Body of pancreas (tissue), 4 donors: ENCODE measurements at places on chromosomes 7 and 10. TPM values are rescaled to one million over a fixed set of nuclear protein-coding genes. Genes with fewer than 3 reads are reported as not detected.

DNA sequence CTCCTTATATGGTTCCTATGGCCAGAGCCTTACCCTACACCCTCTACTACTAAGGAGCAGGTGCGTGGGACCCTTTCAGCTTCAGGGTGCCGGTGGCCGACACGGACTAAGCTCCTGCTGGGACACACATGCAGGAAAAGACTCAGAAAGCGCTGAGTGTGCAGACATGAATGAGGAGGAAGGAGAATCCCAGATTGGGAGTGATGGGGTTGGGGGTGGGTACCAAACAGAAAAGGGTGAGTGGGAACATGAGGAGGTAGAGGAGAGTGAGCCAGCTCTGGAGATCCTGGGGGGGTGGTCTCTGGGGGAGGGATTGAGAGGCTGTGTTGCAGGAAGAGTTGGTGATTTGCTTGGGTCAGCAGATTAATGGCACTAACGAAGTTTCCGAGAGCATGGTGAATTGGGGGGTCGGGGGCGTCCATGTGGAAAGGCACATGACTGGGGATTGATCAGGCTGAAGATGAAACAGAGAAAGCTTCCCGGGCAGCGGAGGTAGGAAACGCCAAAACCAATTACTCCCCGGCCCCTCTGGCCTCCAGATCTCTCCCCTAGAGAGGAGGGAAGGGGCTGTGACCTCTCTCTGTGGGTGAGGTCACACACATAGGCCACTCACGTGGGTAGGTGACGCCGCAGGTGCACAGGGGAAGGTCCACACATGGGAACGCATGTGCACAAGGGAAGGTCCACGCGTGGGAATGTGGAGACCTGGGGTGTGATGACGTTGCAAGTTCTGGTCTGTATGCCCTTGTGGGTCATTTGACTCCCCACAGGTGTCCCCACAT is 37.9 kb upstream of the SLF2 start:
- DNase-seq, result no peak

DNA sequence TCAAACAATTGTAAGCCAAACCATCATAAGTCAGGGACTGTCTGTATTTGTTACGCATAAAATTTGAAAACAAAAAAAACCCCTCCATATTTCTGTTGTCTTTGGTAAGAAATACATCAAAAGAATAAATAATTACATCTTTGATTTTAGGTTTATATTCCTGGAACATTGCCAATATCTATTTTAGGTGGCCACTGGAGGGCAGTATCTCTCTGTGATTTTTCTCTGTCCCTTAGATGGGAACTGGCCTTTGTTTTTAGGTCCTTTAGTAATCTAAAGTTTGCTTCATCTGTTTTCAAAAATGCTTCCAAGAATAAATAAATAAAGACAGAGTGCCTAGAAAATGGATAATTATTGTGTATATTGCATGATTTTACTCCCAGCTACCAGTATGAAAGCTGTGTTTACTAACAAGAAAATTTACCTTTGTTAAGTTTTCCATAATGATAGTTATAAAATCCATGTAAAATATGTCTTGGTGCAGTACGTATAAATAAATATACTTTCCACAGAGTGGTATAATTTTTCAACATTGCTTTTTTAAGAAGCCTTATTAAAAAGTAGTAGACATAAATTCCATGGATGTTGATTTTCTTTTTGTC is 64.2 kb downstream of the PHYHIPL start:
- DNase-seq, result peak; percentile 11

DNA sequence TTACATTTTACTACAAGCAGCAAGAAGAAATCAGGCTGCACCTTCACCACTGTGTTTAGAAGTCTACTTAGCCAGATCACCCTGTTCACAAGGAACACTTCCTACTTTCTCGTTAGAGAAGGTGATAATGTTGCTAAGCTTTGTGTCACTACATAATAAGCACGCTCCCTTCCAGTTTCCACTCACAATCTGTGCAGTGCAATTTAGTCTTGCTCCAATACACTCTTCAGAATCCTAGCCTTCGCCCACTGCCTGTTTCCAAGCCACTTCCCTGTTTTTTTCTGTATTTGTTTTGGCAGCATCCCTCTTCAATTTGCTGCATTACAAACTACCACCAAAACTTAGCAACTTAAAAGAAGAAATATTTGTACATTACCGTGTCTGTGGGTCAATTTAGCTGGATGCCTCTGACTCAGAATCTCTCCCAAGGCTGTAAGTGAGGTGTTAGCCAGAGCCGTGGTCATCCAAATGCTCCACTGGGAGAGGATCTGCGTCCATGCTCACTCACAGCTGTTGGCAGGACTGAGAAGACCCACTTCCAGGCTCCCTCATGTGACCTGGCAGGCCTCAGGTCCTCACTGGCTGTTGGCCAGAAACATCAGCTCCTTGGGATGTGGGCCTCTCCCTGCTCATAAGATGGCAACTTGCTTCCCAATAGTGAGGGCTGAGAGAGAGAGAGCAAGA is 110.4 kb downstream of the PON1 start:
- DNase-seq, result peak; percentile 32

DNA sequence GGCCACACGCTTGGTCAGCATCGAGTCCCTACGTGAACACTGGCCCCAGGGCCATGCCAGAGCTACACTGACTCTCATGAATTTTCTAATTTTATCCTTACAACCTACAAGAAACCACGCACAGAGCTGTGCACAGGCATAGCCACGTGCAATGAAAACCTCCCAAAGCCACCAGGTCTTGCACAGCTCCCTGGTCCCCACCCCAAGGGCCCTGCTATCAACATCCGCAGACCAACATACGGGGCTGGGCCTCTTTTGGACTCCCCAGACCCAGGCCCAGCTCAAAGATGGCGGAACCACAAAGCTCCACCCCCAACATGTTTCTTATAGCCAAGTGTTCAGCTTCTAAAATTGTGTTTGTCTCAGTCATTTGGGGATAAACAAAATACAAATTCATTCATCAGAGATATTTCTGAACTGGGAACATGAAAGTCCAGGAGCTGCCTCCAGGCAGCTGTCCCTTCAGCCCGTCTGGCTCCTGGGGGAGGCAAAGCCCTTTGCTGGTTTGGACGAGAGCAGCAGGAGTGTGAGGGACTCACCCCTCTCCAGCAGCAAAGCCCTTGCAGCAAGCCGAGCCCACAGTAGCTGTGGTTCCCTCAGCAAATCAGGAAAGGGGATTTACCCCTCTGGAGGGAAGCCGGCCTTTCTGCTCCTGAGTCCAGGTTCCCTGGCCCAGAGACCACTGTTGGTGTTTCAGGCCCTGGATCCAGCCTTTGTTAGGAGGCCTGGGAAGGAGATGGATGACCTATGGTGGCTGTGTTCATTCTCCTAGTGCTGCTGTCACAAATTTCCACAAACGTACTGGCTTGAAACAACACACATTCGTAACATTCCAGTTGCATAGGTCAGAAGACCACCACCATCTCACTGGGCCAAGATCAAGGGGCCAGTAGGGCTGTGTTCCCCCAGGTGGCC is 75.1 kb downstream of the OAT start:
- DNase-seq, result no peak

GRCh38 chr10:44589181-44589943 is 204.5 kb upstream of the CXCL12 start:
- no peak for DNase-seq

DNA sequence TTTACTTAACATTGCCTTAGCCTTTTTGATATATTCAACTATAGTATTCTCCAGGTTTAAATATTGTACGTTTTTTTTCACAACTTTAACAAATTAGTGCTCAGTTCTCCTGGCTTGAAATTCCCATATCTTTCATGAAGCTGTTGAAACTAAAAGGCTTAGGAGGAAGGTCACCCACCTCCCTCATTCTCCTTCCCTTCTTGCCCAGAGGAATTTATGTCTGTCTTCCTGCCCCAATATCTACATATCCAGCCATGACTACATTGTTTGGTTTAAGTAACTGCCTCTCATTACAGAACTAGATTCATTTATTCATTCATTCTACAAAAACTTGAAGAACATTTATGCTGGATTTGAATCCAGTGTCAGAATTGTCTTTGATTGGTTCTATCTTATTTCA is 254.8 kb upstream of the C7orf33 start:
- DNase-seq, result no peak

DNA sequence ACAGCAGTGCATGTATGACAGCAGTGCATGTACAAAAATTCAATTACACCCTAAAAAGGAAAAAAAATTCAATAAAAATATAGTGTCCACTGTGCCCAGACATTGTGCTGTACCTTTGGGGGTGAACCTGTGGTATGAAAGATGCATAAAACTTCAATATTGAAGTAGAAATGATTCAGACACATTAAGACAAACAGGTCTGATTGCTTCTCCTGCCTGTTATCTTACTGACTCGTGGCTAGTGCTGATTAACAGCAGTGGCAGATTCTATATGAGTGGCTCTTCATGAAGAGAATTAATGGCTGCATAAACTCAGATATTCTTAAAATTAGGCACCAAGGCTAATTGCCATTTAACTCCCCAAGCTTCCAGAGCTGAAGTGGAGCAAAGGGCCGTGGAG is 37.9 kb downstream of the GATA3 start:
- DNase-seq, result no peak

DNA sequence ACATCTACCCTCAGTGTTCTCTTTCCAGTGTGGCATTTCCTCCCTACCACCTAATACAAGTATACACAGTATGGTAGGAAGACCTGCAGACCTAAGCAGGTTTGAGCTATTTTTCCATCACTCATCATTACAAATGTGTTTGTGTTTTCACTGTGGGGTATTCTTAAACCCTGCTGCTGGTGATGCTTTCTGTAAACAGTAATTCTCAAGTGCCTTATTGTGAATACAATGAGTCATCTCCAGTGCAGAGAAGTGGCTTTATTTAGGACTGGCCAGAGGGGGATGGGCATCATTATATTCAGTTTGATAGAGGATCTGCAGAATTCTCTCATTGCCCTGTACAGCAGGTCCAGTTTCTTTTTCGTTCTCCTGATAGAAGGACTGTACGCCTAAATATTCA is 63.7 kb downstream of the GRM8 start:
- no peak for DNase-seq

GRCh38 chr7:39588416-39588815 is 22.2 kb downstream of the YAE1 start:
- DNase-seq, result no peak

DNA sequence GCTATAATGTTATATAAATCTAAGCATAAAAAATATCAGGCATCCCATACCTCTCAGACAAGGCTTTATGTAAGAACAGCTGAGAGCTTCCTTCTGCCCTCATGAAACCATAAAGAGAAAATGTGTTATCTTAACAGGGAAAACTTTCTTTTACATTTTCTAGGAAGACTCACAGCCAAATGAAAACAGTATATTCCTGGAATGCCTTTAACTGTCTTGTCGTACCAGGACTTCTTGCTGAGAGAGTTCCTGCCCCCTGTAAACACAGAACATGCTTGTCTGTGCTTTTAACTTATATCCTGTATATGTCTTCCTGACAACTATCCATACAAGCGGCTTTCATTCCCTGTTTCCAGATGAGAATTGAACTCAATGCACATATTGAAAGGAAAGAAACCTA is 64.8 kb upstream of the AHR start:
- no peak for DNase-seq

DNA sequence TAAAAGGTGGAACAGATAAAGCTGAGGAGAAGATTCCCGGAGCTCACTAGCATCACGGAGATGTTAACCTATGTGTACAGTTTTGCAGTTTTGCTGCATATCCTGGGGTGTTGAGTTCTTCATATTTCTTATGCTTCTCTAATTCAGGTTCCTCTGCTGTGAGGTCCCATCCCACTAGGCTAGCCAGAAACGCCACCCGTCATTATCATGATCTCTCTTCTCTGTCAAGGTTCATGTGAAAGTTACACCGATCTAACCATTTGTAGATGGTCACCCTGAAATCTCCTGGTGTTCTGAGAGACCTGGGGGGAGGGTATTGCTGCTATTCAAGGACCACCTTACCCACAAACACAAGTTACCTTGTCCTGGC is 136.3 kb downstream of the CCDC71L start:
- DNase-seq, result no peak

GRCh38 chr10:26737730-26738129 is 40.2 kb downstream of the PDSS1 start:
- DNase-seq, result no peak

DNA sequence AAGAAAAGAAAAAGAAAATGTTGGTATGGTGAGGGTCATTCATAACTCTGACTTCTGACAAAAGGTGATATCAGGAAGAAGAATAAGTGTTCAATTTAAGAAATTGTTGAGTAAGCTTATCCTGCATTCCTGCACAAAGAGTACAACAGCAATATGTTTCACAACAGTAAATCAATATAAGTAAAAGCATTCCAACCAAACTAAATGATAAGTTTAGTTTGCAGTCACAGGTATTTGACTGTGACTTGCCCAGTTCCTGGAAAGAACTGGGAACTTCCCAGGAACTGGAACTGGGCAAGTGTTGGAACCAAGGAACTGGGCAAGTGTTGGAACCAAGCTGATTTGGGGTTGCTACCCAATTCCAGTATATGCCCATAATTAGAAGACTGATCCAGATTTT is 35.0 kb downstream of the NEURL1 start:
- DNase-seq, result no peak

STOX1 gene
- total RNA-seq, result 2.1 TPM

ELN gene
- 131 TPM for total RNA-seq

PRSS37 gene
- not detected for total RNA-seq

DPP6 gene
- total RNA-seq, result 0.99 TPM
